ENCODE measurements at places on chromosomes 1 and 21.
A peak's percentile ranks its signal among the peaks of the same experiment; 100 is the strongest.

GRCh38 chr1:15735304-15736037 lies 587 bp upstream of the SLC25A34 start:
- DNase-seq = no peak

GRCh38 chr1:232383455-232384123 lies 246.3 kb downstream of the SIPA1L2 start:
- DNase-seq = no peak

DNA sequence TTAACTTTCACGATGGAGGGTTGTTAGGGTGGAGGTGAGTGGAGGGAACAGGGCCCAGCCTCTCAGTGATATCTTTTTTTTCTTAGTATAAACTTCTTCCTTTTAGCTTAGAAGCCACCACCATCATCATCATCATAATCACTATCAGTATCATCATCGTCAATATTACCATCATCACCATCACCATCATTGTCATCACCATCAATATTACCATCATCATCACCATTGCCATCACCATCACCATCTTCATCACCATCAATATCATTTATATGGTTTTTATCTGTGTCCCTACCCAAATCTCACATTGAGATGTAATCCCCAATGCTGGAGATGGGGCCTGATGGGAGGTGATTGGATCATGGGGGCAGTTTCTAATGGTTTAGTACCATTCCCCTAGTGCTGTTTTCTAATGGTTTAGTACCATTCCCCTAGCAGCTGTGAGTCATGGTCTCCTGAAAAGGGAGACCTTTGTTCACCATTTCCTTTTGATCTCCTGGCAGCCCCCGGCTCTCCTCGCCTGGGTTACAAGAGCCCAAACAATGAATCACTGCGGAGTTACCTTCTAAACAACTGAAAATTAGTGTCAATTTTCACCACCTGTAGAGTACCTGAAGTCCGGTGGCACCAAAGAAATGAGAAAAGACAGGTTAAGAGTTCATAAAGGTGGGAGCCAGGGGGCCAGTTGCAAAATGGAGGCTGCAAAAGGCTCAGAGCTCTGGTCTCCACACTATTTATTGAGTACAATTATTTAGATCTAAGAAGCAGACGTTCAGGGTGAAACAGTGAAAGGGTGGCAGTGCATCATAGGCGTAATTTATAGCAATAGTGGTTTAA lies 3.1 kb upstream of the PLA2G2E start:
- no peak for DNase-seq

GRCh38 chr1:107434361-107434693 lies 293.5 kb downstream of the NTNG1 start:
- no peak for DNase-seq

GRCh38 chr1:72567521-72567920 lies 285.2 kb upstream of the NEGR1 start:
- no peak for DNase-seq

- no peak for DNase-seq
These were observed 80.1 kb upstream of the ZC3H11B start for GRCh38 chr1:219692981-219693380.

- no peak for DNase-seq
These were observed 530 bp upstream of the CD244 start for GRCh38 chr1:160863061-160863773.

- no peak for DNase-seq
These were observed 136.3 kb downstream of the DUSP10 start for GRCh38 chr1:221605569-221605968.

DNA sequence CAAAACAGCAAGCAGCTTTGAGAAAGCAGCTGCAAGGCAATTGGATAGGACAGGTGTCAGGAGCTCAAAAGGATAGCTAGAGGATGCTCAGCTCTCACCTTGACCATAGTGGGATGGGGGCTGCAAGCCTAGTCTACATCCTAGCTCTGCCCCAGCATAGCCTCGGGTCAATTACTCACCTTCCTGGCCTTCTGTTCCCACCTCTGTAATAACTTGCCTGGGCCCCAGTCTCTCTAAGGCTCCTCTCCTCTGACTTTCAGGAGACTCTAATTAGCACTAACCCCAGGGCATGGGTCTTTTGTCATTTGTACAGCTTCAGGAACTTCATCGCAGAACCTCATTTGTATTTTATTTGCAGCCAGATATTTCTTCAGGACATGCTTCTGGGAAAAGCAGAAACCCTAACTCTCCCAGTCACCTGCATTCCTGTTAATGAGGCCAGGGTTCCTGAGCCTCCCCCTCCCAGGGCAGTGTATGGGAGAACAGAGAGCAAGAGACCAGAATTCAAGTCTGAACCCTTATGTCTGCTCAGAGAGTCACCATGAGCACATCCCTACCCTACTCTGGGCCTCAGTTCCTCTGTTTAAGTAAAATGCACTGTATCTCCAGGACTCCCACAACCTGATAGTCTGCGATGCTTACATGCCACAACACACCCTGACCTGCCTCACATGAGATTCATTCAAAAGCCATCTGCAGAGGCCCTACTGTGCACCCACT lies 108.1 kb downstream of the MATN1 start:
- no peak for DNase-seq

GRCh38 chr21:32281531-32281930 lies 2.7 kb upstream of the MIS18A start:
- DNase-seq = no peak

DNA sequence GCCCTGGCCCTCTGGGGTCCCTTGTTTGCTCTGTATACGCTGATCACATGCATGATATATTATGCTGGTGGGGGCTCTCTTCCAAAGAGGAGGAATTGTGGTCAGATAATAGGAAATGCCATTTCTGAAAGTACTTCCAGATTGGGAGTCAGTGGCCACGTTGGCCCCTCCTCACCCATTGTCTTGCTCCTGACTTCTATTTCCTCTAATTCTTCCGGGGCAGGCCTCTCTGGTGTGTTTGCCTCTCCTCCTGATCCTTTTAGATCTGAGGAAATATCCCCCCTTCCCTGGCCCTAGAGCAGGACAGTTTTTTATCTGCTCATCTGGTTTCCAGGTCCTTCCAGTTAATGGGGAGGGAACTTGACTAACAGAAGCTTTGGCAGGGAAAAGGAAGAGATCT lies 2.9 kb downstream of the VANGL2 start:
- no peak for DNase-seq

GRCh38 chr1:114345930-114346479 lies 165.0 kb downstream of the TRIM33 start:
- DNase-seq = no peak

DNA sequence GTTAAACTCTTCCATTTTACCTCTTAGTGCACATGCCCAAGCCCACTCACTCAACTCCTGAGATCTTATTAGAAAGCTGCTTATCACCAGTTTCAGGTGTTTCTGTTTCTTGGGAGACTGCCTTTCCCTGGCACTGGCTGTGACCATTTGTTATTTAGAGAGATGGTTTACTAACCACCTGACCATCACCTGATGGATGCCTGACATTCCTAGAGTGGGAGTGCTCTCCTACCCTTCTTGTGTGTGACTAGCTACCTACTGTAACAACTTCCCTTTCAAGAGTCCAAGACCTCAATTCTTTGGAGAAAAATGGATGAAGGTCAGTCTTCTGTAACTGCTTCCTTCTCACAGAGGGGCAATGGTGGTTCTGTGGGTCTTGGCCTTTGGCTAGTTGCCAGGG lies 755.2 kb upstream of the ADAMTS5 start:
- no peak for DNase-seq

GRCh38 chr1:210490781-210491180 lies 162.1 kb downstream of the HHAT start:
- no peak for DNase-seq

DNA sequence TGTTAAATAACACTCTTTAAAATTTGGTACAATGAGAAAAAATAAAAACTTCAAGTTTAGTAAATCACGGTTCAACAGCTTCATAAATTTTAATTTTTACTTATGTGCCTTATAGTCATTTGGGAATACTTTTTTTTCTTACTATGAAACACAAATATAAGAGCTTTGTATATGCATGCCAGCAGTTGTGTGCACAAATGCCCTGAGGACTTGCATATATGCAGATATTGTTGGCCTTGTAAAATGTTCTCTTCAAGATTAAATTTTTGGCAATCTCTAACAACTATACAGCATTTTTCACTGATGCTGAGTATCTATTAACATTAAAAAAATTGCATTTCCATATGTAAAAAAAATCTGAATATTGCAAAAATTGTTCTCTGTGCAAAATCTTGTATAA lies 458.7 kb upstream of the BRINP3 start:
- DNase-seq = no peak

GRCh38 chr1:211688421-211688820 lies 13.0 kb upstream of the NEK2 start:
- no peak for DNase-seq

DNA sequence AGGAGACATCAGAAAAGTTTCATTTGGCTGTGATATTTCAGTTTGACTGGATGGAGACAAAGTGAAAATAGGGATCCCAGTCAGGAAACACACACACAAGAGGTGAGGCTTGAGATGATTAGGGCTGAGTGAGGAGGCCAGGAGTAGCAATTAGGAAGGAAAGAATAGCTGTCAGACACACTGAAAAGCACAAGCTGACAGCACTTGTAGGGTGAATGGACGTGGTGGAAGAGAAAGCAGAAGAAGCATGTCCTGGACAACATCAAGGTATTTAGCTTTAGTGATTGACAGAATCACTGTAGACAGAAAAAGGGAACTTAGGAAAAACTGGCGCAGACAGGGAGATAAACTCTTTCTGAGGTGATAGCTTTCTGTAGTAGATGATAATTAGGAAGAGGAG lies 347.7 kb downstream of the TGFB2 start:
- DNase-seq = no peak

DNA sequence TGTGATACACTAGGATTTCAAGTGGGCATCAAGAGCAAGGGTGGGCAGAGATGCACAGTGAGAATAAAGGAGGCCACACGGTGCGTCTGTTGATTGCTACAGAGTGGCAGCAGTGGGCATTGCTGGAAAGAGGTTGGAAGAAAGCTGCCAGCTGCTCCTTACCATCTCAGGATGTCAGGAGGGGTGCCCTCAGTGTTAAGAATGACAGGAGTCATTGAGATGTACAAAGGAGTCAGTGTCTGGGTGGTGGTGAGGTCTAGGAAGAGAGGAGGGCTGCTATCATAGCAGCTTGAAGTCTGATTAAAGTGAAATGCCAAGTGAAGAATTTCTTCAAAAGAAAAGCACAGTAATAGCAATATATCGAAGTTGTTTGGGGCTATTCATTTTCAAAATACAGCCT lies 992.7 kb downstream of the TTLL7 start:
- no peak for DNase-seq

GRCh38 chr21:17427157-17427556 lies 85.7 kb upstream of the CXADR start:
- no peak for DNase-seq

- no peak for DNase-seq
These were observed 19.9 kb downstream of the DSTYK start for GRCh38 chr1:205191622-205192021.

DNA sequence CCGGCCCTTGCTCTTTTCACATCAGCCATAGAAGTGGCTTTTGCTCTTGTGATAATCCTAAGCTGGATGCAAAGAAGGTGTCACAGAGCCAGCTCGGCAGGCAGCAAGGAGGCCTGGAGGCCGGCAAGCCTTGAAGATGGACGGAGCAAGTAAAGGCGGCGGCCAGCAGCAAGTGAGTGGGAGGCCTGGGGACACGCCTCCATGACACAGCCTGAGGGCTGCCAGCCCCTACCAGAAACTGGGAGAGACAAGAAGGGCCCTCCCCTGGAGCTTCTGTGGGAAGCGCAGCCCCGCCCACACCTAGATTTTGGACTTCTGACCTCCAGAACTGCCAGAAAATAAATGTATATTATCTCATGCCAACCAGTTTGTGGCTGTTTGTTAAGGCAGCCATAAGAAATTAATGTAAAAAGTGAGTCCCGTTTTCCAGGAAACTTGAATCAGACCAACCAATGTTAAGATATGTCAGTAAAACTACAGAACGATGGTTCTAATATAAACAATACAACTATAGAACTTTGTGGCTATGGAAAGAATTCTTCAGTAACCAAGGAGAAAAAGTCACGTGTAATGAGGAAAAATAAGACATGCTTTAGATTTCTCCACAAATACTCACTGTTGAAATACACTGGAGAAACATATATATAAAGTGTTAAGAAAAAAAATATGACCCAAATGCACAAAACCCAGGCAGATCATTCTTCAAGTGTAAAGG lies 49.9 kb downstream of the BACE2 start:
- DNase-seq = no peak

DNA sequence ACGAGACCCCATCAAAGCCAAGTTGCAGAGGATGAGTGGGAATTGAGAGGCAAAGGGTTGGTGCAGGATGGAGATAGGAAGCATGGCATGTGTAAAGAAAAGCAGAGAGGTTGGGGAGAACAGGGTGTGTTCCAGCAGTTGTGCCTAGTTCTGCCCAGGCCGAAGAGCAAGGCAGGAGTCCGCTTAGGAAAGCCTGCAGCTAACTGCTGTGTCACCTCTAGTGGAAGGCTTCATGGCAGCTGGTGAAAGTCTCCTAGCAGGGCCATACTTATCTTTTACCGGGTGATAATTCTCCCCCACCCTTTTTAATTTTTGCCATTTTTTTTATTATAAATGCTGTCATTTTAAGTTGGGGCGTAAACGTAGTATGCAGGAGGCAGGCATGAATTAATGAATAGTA lies 93.6 kb downstream of the NFIA start:
- no peak for DNase-seq

- no peak for DNase-seq
These were observed 135.9 kb downstream of the FGGY start for GRCh38 chr1:59432531-59433439.

- no peak for DNase-seq
These were observed 179.5 kb upstream of the VAMP3 start for GRCh38 chr1:7591565-7591964.

DNA sequence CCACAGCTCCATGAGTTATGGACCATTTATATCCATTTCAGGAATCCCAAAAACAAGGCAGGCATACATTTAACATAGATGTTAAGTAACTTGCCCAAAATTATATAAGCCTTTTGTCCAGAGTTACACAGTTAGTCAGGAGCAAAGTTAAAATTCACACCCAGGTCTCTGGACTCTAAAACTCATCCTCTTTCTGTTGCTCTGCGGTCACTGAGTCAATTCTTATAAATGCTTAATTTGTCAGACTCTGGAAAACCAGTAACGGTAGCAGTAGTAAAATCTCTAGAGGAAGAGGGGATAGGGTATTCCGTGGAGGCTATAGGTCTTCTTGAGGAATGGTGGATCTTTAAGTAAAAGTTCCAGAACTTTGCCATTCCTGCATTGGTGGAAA lies 223.6 kb upstream of the JUN start:
- no peak for DNase-seq

DNA sequence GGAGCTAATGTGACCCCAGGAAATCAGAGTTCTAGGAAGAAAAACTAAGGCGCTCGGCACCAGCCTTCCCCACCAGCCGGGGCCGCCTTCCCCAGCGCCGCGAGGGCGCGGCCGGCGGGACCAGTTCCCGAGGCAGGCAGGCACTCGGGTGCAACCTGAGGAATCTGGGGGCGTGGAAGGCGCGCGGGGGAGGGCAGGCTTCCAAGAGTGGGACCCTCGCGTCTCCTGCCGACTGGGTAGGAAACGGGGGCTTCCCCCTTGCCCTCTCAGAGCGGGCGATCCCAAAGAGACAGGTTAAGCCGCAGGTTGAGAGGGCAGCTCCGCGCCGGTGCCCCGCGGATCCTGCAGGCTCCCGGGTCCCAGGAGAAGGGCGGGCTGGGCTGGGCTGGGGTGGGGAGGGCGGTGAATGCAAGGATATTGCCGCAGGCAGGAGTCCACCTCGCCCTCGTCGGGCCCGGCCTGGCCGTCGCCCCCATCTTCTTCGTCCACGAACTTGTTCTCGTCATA lies 431 bp downstream of the ARPC5 start:
- DNase-seq = peak; percentile 30

GRCh38 chr21:36708286-36709029 lies 9.5 kb downstream of the SIM2 start:
- no peak for DNase-seq
